ENCODE measurements at places on chromosomes 3 and 15. TPM values are rescaled to one million over a fixed set of nuclear protein-coding genes. Genes with fewer than 3 reads are reported as not detected.

PROK2 gene
- polyA plus RNA-seq = 14.8 TPM

CPN2 gene
- polyA plus RNA-seq = 0.58 TPM

DLG1 gene
- 9.1 TPM for polyA plus RNA-seq

ASB14 gene
- polyA plus RNA-seq = not detected

C3orf33 gene
- polyA plus RNA-seq = 3.1 TPM

ADCY5 gene
- 6.0 TPM for polyA plus RNA-seq

HTD2 gene
- 3.2 TPM for polyA plus RNA-seq

SLC24A5 gene
- polyA plus RNA-seq = not detected

ARPIN gene
- polyA plus RNA-seq = 9.0 TPM

VIPR1 gene
- 1.6 TPM for polyA plus RNA-seq

PLA2G4E gene
- not detected for polyA plus RNA-seq

CAND2 gene
- polyA plus RNA-seq = 2.0 TPM

LRRIQ4 gene
- polyA plus RNA-seq = not detected

KIF15 gene
- 0.24 TPM for polyA plus RNA-seq

EXD1 gene
- not detected for polyA plus RNA-seq

RPL32 gene
- 1,949 TPM for polyA plus RNA-seq

LMLN gene
- 2.5 TPM for polyA plus RNA-seq

MYRIP gene
- 1.1 TPM for polyA plus RNA-seq

POPDC2 gene
- 0.87 TPM for polyA plus RNA-seq

GJD2 gene
- polyA plus RNA-seq = not detected

MON1A gene
- 10.2 TPM for polyA plus RNA-seq

DNAJB11 gene
- polyA plus RNA-seq = 44.9 TPM

All from adipose tissue (tissue), 3 donors.